ENCODE measurements at places on chromosomes 1 and 21. TPM values are rescaled to one million over a fixed set of nuclear protein-coding genes. Genes with fewer than 3 reads are reported as not detected.

TMPRSS3 gene
- not detected for polyA plus RNA-seq

AVPR1B gene
- polyA plus RNA-seq: 0.09 TPM

CA6 gene
- polyA plus RNA-seq: not detected

ADAMTS1 gene
- polyA plus RNA-seq: 6.1 TPM

DNA sequence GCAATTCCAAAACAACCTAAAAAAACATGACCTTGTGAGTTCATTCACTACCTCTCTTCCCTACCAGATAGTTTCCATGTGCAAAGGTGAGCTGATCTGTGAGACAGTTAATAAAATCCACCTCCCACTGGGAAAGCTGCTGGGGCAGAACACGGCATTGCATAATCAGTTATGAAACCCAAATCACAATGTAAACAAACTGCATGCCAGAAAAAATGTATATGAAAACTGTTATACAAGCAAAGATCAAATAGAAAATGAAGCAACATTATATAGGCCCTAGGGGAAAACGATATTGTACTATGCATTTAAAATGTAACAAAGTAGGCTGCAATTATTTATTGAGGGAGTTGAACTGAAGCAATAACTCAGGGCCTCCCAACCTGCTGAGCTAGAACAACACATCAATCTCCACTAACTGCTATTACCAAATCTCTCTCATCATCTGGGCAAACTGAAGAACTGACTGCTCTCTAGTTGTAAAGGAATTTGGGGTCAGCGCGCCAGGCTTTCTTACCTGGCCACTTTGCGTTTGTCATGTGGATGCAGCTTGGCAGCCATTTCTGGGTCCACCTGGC lies 31.0 kb downstream of the TRIT1 start:
- H3K27ac ChIP-seq: no peak overlapping the region
- no peak overlapping the region for H3K4me3 ChIP-seq
- H3K27me3 ChIP-seq: no peaks in the 10 kb centered on the region
- no peak for DNase-seq
- H3K36me3 ChIP-seq: peaks cover 17% of the 10 kb centered on the region

DNA sequence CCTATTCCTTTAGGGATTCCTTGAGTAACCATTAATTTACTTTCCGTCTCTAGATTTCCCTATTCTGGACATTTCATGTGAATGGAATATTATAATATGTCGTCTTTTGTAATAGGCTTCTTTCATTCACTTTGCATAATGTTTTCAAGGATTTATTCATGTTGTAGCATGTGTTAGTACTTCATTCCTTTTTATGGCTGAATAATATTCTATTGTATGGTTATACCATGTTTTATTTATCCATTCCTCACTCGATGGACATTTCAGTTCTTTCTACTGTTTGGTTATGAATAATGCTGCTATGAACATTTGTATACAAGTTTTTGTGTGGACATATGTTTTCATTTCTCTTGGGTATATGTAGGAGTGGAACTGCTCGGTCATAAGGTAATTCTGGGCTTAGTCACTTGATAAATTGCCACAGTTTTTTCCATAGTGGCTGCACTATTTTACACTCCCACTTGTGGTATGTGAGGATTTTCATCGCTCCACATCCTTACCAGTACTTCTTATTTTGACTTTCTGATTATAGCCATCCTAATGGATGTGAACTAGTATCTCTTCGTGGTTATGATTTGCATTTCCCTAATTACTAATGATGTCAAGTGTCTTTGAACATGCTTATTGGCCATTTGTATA lies 17.7 kb downstream of the PPP2R5A start:
- no peaks in the 10 kb centered on the region for H3K4me1 ChIP-seq
- H3K27me3 ChIP-seq: no peaks in the 10 kb centered on the region
- H3K36me3 ChIP-seq: no peaks in the 10 kb centered on the region
- no peak overlapping the region for H3K27ac ChIP-seq
- H3K4me3 ChIP-seq: no peak overlapping the region

DNA sequence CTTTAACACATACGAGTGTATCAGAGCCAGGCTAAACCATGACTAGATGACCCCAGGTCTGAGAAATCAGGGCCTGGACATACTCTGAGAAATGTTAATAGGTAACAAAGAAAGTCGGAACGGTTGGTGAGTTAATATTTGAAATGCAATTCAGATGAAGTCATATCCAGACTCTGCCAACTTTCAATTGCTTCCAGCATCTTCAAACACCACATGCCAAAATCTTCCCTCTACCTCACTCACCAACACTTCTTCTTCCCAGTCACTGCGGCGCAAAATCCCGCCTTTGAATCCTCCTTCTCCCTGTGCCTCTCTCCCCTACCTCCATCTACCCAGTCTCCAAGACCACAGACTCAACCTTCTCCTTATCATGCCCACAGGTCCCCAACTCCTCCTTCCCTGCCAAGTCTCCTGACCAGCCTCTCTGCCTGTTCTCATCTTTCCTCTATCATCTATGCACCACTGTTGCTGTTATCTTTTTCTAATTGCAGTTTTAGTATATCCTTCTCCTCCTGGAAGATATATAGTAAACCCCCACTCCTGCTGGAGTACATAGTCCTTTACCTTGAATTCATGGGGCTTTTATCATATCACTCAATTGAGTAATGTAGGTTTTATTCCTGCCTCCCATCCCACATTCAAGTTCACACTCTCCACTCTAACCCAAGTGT lies 41.3 kb downstream of the ZBTB18 start:
- H3K27me3 ChIP-seq: no peaks in the 10 kb centered on the region
- no peak overlapping the region for H3K27ac ChIP-seq
- H3K4me1 ChIP-seq: no peaks in the 10 kb centered on the region
- DNase-seq: no peak
- H3K4me3 ChIP-seq: no peak overlapping the region
- no peaks in the 10 kb centered on the region for H3K36me3 ChIP-seq

DNA sequence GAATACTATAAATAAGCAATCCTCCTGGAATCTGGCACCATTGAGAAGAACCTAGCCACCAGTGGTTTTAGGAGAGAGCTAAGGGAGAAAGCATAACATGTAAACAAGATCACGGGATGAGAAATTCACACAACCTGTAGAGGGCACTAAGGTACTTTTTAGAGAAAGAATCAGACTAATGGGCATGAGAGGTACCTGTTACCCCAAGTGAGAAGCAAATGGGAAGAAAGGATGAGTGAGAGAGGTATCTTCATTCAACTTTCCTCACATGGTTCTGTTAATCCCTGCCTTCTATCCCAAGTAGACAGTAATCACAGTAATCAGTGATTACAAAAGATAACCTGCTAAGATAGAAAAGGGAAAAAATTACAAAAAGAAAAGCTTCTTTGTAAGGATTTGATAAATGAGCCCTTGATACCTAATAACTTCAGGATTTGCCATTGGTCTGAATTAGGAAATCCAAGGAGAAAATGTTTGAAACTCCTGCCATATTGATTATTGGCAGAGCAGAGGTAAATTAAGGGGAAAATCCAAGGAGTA lies 251.1 kb upstream of the ADGRL2 start:
- no peaks in the 10 kb centered on the region for H3K27me3 ChIP-seq
- H3K4me1 ChIP-seq: peaks cover 31% of the 10 kb centered on the region
- no peak overlapping the region for H3K27ac ChIP-seq
- no peaks in the 10 kb centered on the region for H3K36me3 ChIP-seq

DNA sequence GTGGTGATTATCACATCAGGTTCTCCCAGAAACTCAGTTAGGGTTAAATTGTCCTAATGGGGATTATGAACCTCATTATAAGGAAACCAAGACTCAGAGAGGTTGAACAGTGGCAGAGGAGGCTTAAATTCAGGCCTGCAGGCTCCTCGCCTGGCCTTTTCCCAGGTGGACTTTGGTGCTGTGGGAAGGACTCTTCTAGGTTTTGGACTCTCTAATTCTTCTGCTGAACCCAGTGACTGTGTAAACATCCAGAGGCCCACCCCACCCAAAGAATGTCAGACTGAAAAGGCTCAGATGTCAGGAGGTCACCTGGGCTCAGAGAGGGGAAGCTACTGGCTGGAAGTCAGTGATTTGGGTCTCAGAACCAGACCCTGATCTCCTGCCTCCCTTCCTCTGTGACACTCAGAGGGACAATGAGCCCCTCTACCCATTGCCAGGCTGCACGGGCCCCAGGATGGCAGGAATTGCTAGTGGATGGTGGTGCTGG lies 2.5 kb downstream of the ZNF362 start:
- no peak overlapping the region for H3K27ac ChIP-seq
- no peaks in the 10 kb centered on the region for H3K27me3 ChIP-seq
- DNase-seq: no peak
- H3K36me3 ChIP-seq: no peaks in the 10 kb centered on the region
- H3K4me1 ChIP-seq: peaks cover 29% of the 10 kb centered on the region
- no peak overlapping the region for H3K4me3 ChIP-seq

GRCh38 chr21:44704636-44705001 lies 6.8 kb downstream of the TSPEAR start:
- peak overlapping the region; percentile 71 for H3K4me3 ChIP-seq
- DNase-seq: peak; percentile 58
- H3K27ac ChIP-seq: peak overlapping the region; percentile 90
- H3K36me3 ChIP-seq: no peaks in the 10 kb centered on the region
- H3K27me3 ChIP-seq: peaks cover 43% of the 10 kb centered on the region

DNA sequence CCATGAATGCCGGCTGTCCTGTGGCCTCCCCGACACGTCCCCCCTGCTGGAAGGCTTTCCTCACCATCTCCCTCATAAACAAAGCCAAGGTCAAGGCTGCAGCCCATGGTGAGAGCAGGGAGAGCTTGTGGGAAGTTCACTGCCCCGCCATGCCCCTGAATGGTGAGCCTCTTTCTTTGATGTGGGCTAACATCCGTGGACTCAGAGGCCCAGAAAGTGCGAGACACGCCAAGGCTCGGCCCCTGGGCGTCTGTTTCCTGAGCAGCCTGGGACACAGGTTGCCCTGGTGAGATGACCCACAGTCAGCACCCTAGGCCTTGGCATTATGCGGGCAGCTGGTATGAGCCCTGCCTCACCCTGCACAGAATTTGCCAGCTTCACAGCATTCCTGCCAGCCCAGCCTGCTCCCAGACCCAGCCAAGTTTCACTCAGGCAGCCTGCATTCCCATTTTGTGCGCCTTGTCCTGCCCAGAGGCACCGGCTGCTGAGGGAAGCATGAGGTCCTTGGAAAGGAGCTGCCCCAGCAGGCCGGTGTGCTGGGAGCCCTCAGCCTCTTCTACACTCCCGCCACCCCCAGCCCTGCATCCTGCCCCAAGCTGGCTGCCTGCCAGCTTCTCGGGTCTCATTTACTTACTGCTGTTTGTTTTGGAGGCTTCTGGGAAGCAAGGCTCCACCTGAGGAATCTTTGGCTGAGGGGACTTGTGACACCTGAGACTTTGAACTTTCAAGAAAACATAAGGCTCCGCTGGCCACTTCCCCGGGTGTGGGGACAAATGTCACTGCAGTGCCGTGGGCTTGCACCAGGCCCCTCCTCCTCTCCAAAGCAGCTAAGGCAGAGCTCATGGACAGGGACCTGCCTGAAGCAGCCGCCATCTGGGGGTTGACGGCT lies 31.9 kb downstream of the NEK2 start:
- DNase-seq: no peak
- H3K36me3 ChIP-seq: no peaks in the 10 kb centered on the region
- no peak overlapping the region for H3K27ac ChIP-seq
- no peak overlapping the region for H3K4me3 ChIP-seq
- no peaks in the 10 kb centered on the region for H3K27me3 ChIP-seq
- no peaks in the 10 kb centered on the region for H3K4me1 ChIP-seq

GRCh38 chr1:150149271-150150132 lies at the start of gene PLEKHO1:
Gene PLEKHO1 (plus strand): TSS chr1:150149916. CDS start chr1:150150258, 342 bp downstream.
- DNase-seq: peak; percentile 71
- H3K4me1 ChIP-seq: peaks cover 12% of the 10 kb centered on the region
- no peak within 1 kb of the TSS for H3K27ac ChIP-seq
- H3K27me3 ChIP-seq: peaks cover 33% of the 10 kb centered on the region
- H3K36me3 ChIP-seq: peaks cover 7% of the 10 kb centered on the region

- no peak for DNase-seq
- no peaks in the 10 kb centered on the region for H3K36me3 ChIP-seq
- no peak overlapping the region for H3K27ac ChIP-seq
- no peaks in the 10 kb centered on the region for H3K4me1 ChIP-seq
Observed at GRCh38 chr1:109918671-109919070, 8.0 kb downstream of the CSF1 start.
